ENCODE measurements at places on chromosomes 2 and 18.

GRCh38 chr2:97914691-97915213, 81.0 kb downstream of the TMEM131 start:
- DNase-seq, result no peak

- no peak for DNase-seq
Measured at GRCh38 chr18:68459968-68460367, 254.9 kb downstream of the TMX3 start.

GRCh38 chr2:182866095-182866460, 359 bp downstream of the FRZB start:
- peak; percentile 75 for DNase-seq

- no peak for DNase-seq
Measured at GRCh38 chr18:11259469-11260150, 110.2 kb upstream of the PIEZO2 start.

- DNase-seq, result no peak
Measured at GRCh38 chr2:105595536-105595935, 149.2 kb upstream of the NCK2 start.

DNA sequence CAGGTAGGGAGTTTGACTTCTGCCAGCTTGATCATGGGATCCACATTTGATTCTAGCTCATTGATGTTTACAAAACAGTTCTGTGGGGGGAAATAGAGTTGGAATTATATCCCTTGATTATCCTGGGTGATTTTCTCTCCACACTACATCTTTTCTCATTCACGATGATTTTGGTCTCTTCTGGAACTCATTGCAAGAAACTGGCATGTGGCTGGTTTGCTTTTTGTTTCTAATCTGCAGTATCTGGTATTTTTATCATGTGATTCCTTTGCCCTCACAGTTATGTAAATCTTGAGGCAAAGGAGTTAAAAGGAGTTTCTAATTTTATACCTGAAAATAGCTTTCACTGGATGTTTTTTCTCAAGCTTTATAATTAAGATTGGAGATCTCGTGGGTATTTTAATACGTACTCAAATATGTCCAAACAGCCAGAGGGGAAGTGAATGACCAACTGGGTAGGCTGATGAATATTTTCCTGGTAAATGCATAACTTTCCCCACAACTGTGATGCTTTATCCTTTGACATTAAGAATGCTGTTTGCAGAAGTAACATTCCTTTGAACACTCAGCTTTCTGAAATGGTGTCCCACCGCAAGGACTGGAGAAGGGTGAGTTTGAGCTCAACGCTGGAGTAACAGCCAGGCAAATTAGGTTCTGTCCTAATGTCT, 502.9 kb upstream of the ZEB2 start:
- no peak for DNase-seq

- DNase-seq, result no peak
Measured at GRCh38 chr2:220708366-220708765, 863.7 kb downstream of the EPHA4 start.

GRCh38 chr2:205020673-205021072, 475.4 kb downstream of the PARD3B start:
- DNase-seq, result no peak

DNA sequence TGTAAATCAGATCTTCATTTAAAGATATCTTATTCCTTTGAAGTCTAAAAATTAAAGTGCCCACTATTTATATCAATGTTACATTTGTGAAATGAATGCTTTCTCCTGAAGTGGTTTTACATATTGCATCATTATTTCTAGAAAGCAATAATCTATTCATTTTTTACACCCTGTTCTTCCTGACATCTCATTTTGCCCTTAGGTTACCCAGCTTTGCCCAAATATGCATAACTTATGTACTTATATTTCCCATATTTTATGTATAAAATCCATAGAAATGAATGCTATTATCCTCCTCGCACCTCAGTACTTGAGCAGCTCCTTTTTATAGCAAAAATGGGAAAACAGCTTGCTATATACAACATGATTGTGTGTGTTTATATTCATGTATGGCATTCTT, 396.5 kb upstream of the DSEL start:
- no peak for DNase-seq

DNA sequence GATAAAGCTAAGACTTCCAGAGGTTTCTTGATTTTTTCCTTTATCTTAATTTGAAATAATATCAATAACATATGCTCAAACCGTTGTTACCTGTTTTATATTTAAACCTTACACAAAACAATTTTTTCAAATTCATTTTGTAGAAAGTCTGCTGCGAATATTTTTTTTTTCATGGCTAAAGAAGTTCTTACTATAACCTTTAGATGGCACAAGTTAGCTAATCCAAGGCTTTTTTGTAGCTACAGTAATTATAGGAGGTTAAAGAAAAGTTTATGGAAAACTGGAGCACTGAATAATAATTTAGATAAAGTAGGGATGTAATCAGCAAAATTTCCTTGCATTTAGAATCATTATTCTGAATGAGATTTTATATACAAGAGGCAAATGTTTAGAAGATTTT, 78.0 kb upstream of the PNPT1 start:
- DNase-seq, result no peak

- no peak for DNase-seq
Measured at GRCh38 chr18:427005-427404, 73.5 kb downstream of the COLEC12 start.

DNA sequence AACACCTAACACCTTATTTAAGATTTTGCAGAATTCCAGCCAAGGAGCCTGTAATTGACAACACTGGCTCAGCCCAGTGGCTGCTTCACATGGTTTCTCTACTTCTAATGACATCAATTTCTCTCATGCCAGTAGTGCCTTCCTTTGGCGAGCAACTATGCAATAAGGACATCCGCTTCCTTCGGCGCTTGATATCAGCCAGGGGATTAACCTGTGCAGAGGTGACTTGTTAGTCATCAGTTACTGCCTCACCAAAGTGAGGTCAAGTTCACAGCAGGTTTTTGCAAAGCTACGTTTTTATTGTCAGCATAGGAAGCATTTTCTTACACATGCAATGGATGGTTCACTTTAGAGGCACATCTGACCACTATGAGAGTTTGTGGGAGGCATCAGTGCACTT, 24.0 kb upstream of the EDAR start:
- no peak for DNase-seq

- no peak for DNase-seq
Measured at GRCh38 chr2:223475901-223476300, 126.3 kb downstream of the SCG2 start.

DNA sequence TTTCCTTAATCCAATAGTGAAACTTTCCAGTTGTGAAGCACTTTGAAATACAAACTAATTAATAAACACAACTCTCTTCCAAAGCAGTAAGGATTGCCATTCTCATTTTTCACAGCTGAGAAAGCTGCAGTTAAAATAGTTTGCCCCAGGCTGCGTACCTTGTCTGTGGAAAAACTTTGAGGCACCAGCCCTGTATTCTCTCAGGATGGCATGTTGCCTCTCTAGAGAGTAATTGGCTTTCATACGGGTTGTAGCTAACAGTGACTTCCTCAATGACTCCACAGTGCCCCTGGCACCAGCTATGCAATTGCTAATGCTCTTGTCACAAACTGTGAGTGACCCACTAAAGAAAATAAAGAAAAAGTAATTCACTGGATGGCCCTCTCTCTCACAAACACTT, 345.7 kb downstream of the MTX2 start:
- DNase-seq, result no peak

DNA sequence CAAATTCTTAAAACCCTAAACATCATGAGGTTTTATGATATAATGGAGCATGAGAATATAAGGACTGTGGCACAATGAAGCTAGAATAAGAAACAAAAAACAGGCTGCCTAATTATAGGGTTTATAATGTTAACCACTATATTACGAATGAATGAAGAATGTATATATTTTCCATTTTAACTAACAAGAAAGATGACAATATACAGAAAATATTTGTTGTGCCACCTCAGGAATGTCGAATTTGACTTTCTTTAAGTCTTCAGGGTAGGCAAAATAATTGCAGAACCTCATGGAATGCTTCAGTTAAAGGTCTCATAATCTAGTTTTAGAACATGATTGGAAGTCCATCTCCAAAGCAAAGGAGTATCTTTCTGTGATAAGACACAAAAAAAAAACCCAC, 282.9 kb upstream of the SLC8A1 start:
- DNase-seq, result no peak

DNA sequence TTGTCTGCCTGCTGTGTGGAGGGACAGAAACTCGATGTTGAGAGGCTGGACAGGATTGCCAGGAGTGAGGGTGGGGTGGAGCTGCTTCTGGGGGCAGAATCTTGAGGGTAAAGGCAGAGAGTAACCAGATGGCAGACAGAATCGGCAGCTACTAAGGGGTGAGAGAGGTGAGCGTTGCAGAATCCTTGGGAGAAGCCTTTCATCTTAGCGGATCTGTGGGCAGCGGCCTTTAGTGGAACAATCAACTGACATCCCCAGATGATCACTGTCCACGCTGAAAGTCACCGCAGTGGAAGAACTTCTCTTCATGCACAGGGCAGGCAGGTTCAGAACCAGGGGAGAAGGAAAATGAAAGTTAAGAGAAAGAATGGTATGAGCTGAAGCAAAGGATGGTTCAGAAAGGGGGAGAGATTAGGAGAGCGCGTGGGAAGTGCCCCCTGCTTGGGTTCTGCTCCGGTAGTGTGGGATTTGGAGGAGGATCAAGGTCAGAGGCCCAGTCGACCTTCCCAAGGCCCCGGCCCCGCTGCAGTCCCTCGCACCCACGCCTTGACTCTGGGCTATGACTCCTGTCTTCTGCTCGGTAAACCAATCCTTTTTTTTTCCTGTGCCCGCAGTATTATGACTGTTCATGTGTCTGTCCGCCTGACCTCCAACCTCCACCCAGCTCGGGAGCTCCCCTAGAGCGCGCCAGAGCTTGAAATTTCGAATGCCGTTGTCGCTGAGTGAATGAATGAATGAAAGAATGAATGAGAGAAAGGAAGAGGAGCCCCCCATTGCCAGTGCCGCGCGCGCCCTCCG, 584 bp downstream of the BOLA3 start:
- no peak for DNase-seq

DNA sequence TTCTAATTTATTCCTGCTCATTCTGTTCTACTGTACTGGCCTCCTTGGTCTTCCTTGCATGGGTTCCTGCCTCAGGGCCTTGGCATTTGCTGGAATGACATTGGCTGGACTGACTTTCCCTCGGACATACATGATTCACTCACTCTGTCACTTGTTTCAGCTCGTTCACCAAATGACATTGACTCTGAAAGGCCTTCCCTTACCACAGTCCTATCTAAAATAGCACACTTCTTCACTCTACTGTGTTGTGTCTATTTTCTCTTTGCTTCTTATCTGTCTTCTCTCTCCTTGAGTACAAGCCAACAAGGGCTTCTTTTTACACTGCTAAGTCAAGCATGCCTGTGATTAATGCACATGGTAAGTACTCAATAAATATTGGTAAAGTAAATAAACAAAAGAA, 65.6 kb downstream of the SCG2 start:
- DNase-seq, result no peak

DNA sequence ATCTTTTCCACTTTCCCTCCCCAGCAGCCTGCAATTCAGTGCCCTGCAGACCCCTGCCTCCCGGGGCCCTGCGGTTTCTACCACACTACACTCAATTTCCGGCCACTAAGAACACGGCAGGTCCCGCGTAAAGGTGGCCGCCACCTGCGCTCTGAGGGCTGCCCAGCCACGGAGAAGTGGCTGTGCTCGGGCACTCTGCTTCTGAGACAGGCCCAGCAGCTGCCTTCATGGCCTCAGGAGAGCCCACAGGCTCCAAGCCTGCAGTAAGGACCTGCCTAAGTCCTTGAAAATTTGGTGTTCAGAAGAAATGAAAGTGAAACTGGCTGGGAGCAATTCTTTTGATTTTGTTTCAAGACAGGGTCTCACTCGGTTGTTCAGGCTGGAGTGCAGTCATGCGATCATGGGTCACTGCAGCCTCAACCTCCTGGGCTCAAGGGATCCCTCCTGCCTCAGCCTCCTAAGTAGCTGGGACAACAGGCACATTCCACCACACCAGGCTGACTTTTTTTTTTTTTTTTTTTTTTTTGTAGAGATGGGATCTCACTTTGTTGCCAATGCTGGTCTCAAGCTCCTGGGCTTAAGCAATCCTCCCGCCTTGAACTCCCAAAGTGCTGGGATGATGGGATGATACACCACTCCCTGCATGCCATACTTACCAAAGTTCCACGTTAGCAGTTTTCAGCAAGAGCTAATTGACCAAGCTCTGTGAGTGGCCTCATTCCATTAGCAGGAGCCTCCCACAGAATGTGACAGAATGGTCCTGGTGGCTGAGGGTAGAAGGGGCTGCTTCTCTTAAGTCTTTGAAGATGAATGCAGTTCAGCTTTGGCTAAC, 14.6 kb upstream of the ALPP start:
- no peak for DNase-seq

DNA sequence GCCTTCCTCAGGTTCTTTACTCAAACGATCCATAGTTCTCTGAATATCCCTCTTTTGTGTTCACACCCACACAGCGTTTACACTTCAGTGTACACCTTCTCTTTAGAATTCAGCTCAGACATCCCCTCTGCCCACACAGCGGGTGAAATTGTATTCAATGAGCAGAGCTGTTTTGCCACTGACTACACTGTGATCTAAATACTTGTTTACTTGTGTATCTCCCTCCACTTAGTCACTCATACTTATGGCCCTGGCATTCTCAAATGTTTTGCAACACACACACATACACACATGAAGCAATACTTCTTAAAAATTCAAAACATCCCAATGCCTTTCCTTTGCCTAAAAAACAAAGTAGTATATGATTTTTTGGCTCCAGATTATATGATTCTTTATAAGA, 297.1 kb downstream of the TMX3 start:
- DNase-seq, result no peak

DNA sequence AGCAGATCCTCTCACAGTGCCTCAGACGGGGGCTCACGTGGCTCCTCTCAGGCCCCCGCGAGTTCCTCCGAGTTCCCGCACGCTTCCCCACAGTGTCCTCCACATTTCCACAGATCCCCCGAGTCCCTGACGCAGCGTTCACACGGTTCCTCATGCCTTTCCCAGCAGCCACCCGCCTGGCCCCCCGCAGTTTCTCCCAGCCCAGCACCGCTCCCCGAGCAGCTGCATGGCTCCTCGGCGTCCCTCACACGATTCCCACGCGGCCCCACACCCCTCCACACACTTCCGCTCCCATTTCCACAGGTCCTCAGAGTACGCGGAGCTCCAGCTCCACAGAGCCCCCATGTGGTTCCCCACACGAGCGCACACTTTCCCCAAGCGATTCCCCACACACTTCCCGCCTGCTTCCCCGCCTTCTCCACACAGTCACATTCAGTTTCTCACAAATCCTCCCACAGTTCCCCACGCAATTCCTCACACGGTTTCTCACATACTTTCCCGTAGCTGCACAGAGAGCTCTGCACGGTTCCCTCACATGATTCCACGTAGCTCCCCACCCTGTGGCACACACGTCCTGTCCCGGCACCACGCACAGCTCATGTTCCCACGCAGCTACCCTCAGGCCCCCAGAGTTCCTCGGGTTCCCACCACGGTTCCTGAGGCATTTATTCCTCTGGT, 39.9 kb downstream of the KIF1A start:
- DNase-seq, result no peak

GRCh38 chr2:241905716-241906377, 36.3 kb downstream of the RTP5 start:
- DNase-seq, result no peak

DNA sequence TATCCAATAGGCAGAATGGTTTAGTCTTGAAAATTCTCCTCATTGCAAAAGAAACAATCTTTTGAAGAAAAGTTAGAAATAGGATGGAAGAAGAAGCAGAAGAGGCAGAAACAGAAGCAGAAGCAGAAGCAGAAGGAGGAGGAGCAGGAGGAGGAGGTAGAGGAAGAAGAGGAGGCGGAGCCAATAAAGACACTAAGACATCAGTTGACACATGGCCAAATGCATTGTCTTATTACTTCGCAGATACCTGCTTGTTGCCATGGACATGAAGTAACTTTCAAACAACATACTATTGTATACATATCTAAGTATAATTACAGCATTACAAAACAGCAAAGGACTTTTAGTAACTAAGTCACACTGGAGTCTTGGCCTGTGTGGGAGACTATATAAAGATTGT, 606.3 kb downstream of the METTL4 start:
- no peak for DNase-seq
